ENCODE measurements at places on chromosomes 11 and 22. TPM values are rescaled to one million over a fixed set of nuclear protein-coding genes. Genes with fewer than 3 reads are reported as not detected.

PDE2A gene
- total RNA-seq: 415 TPM

OR5B21 gene
- total RNA-seq: not detected

OR5A1 gene
- total RNA-seq: not detected

TRIM49 gene
- not detected for total RNA-seq

HORMAD2 gene
- total RNA-seq: not detected

CLMP gene
- 0.22 TPM for total RNA-seq

C11orf65 gene
- total RNA-seq: under 0.01 TPM

TTLL1 gene
- total RNA-seq: 9.9 TPM

KIF18A gene
- 6.8 TPM for total RNA-seq

FAM168A gene
- total RNA-seq: 7.6 TPM

DNA sequence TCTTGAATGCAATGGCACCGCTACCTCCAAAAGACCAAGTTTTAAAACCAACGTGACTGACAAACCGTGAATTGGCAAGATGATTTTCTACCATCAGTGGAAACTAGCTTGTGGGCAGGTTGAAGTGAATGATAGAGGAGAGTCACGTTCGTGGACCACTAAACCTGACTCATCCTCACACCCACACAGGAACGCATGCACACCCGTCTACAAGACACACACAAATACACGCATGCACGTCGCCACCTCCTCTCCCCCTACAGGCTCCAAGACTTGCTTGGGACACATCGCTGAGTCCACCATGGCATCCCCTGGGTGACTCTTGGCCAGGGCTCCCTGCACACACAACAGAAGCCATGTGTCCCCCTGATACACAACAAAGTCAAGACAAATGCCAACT lies 14.4 kb downstream of the TMPRSS6 start:
- no peak for DNase-seq

GRCh38 chr11:71355281-71355680 lies 92.9 kb downstream of the DHCR7 start:
- no peak for DNase-seq

GRCh38 chr11:35611741-35612140 lies 6.5 kb upstream of the FJX1 start:
- DNase-seq: no peak

DNA sequence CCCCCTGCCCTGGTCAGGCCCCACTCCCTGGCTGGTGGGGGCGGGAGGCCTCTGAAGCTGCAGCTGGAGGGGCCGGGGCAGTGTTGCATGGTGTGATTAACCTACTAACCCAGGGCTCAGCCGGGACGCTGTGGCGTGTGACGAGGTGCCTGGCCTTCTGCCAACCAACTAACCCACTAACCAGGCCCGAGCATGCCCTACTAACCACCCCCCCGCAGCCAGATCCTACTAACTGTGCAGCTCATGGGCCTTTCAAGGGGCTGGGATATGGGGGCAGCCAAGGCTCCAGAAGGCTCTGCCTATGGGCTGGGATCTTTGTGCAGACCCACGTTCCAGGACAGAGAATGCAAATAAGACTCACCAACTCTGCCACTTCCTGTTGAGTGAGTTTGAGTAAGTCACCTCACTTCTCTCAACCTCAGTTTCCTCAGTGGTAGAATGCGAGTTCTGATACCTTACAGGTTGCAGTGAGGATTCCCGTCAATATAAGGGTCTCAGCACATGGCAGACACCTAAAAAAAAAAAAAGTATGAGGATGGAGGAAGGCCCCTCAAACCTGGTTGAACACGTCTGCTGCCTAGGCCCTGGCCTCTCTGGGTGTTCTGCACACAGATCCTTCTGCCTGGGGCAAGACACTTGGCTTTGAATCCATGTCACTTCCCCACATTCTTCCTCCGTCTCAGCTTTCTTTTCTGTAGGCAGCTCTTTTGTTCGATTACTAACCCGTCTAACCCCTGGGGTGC lies 14.1 kb downstream of the MIAT start:
- DNase-seq: peak; percentile 12

DNA sequence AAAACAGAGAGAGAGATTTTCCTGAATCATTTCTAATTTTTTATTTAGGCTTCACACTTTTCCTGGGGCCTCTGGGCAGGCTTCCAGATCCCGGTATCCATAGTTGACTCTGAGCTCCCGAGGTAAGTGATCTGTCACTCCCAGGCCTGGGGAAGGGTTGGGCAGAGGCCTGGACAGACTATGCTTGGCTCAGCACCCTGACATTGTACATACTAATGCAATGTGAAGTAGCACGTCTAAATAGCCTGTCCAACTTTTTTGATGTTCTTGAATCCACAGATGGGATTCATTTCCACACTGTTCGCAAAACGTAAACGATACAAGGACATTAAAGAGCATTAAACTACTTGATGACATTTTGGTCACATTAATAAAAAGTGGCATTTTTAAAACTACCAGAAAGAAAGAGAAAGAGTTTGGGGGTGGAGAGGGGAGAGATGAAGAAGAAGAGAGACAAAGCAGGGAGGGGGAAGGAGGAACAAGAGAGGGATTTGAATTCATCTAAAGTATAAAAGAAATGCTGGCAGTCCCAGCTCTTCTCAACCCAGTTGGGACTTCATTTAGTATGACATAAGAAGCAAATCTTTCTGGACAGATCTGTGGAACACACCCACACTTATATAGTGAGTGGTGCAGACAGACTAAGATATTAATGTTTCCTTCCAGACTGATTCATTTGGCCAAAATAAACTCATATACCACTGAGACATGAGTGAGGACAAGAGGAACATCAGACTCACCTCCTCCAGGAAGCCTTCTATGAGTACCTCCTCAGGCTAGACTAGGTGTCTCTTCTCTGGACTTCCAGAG lies 514.2 kb downstream of the SOX6 start:
- DNase-seq: no peak

- peak; percentile 43 for DNase-seq
These were observed 38.2 kb downstream of the FEZ1 start for GRCh38 chr11:125457814-125458343.

DNA sequence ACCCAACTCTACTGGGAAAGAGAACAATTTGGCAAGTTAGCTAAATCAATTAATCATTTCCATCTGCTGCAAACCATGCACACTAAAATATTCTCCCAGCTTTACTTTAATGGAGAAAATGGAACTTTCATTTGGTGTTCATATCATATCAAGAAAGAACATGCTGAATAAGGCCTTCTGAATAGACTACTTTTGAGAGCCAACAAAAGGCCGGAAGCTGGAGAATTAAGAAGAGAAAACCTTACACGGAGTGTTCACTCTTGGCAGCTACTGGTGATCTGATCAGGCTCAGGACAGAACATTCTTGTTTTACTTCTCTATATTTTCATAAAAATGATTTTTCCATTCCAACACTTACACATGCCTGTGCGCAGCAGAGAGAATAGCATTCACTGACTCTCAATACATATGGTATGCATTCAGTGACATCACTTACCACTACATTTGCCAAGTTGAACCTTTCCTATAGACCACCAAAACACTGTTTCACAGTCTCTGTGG lies 165.3 kb downstream of the TTC28 start:
- peak; percentile 4 for DNase-seq

- no peak for DNase-seq
These were observed 9.6 kb upstream of the MMP3 start for GRCh38 chr11:102853055-102853454.

DNA sequence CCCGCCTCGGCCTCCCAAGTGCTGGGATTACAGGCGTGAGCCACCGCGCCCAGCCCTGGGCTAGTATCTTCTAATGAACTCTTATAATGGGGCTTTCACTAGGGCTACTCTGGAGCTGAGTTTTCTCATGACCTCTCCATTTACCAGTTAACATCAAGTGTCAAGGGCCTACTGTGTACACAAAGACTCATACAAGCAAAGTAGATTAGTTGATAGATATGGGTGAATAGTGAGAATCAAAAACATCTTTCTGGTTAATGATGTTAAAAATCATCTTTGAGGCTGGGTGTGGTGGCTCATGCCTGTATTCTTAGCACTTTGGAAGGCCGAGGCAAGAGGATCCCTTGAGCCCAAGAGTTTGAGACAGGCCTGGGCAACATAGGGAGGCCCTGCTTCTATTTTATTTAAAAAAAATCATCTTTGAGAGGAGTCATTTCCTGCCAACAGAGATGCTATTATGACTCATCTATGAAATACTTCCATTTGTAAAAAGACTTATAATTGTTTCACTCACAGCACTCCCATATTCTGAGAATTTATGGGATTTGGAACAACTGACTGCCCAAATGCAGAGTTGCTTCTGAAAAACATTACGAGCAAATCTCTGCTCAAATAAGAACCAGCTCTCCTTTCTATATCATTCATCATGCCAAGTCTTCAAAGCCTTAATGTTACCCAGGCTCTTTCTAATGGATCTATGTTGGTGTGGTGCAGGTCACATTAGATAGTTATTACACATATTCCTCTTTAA lies 57.0 kb downstream of the GDPD4 start:
- peak; percentile 51 for DNase-seq

DNA sequence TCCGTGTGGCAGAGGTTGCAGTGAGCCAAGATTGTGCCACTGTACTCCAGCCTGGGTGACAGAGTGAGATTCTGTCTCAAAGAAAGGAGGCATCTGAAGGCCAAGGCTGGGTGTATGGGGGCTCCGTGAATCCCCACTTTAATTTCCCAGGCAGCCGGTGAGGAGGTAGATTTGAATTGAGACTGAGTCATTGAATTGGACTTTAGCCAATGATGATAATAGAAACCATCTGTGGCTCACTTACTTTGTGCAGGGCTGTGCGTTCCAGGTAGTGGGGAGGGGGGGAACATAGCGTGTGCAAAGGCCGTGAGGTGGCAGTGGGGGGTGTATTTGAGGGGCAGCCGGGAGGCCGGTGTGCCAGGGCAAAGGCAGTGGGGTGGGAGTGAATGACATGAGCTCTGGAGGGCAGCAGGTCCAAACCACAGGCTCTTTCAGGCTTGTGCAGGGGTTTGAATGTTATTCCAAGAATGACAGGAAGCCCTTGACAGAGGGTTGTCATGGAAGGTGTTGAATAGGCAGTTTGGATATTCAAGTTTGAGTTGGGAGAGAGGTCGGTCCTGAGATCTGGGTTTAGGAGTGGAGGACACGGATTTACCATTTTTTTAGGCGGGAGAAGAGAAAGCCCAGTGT lies 6.1 kb downstream of the ARHGAP8 start:
- DNase-seq: no peak

- no peak for DNase-seq
These were observed 10.0 kb upstream of the CASTOR1 start for GRCh38 chr22:30299322-30299721.

DNA sequence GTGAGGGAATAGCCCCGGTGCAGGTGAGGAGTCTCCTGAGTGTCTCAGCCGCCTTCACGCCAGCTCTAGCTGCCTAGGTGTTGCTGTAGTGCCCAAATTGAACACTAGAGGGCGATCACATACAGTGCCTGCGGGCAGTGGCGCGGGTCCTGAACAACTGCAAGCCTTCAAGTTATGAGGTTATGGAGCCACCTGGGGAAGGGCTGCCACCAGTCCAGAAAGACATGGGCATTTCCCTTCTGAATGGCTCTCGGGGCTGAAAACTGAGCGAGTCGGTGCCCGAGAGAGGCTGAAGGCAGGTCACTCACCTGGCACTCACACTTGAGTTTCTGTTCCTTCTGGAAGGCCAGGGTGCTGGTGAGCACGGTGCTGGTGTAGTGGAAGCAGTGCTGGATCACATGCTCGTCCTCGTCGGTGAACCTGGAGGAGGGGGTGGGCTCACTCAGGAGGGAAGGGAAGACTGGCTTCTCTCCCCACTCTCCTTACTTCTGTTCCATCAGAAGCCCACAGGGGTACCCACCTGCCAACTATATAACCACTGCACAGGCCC lies 88.4 kb downstream of the PDE2A start:
- peak; percentile 79 for DNase-seq
